Activated CD4-positive, alpha-beta memory T cell treated with anti-CD3 and anti-CD28 coated beads, Interleukin-2, amount 10 ng/mL, durations not matched to agents 7 days and 5 days (primary cell): ENCODE measurements at places on chromosomes 5 and 9. TPM values are rescaled to one million over a fixed set of nuclear protein-coding genes. Genes with fewer than 3 reads are reported as not detected.

GRCh38 chr5:180555168-180555921 is 36.0 kb downstream of the SCGB3A1 start:
- no peak overlapping the region for H3K4me3 ChIP-seq
- H3K27me3 ChIP-seq = no peaks in the 10 kb centered on the region
- peaks cover 10% of the 10 kb centered on the region for H3K4me1 ChIP-seq
- H3K27ac ChIP-seq = no peak overlapping the region

DNA sequence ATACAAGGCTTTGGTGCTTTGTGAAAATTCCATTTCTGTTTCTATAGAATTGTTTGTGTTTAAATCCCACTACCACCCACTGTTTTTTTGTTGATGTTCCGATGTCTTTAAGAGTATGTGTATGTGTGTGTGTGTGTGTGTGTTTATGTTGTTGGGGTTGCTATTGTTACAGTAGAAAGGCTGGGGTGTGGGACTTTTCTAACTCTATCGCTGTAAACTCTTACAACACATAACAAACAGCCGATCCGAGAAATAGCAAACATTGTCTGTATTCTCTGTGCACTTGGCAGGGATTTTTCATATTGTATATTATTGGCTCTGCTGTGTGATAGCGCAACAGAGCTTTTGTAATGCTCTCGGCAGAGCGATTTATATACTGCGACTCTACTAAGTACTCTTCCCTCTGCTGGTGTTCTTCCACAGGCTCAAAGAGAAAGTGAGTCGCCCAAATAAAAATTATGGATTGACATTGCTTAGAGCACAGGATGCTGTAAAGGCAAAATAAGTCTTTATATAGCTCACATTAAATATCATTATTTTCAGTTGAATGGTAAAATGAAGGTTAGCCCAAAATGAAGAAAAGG is 492.2 kb upstream of the ARRDC3 start:
- H3K36me3 ChIP-seq = no peaks in the 10 kb centered on the region
- no peak for DNase-seq
- H3K4me1 ChIP-seq = no peaks in the 10 kb centered on the region

DNA sequence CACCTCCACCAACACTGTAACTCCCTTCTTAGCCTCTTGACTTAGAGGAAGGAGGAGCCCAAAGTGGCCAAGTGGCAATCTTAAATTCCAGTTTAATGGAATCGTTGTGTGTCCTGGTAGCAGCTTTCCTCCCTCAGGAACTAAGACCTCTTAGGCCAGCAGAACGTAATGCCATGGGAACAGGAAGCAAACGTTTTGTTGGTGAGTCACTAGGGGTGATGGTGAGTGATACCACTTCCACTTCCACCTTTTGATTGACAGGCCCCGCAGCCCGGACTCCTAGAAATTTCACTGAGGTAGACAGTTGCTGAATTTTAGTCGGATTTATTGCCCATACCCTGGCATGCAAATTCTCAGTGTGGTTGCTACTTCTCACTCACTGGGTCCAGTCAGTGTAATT is 94.2 kb upstream of the FBN2 start:
- no peak overlapping the region for H3K4me3 ChIP-seq
- H3K27me3 ChIP-seq = no peaks in the 10 kb centered on the region
- no peak overlapping the region for H3K27ac ChIP-seq
- no peak for DNase-seq
- no peaks in the 10 kb centered on the region for H3K36me3 ChIP-seq

GRCh38 chr9:1979741-1980367 is 35.3 kb upstream of the SMARCA2 start:
- no peaks in the 10 kb centered on the region for H3K27me3 ChIP-seq
- DNase-seq = no peak
- H3K36me3 ChIP-seq = no peaks in the 10 kb centered on the region
- H3K27ac ChIP-seq = no peak overlapping the region

- H3K36me3 ChIP-seq = peaks cover 77% of the 10 kb centered on the region
- DNase-seq = no peak
- H3K4me3 ChIP-seq = peak overlapping the region; percentile 57
- H3K4me1 ChIP-seq = peaks cover 92% of the 10 kb centered on the region
- peak overlapping the region; percentile 92 for H3K27ac ChIP-seq
Observed at GRCh38 chr9:89482056-89482851, 15.7 kb downstream of the SEMA4D start.

- H3K4me3 ChIP-seq = peak overlapping the region; percentile 73
- no peak overlapping the region for H3K27ac ChIP-seq
- H3K36me3 ChIP-seq = no peaks in the 10 kb centered on the region
- H3K4me1 ChIP-seq = peaks cover 3% of the 10 kb centered on the region
Observed at GRCh38 chr5:110727025-110727314, 499 bp upstream of the TMEM232 start.

DNA sequence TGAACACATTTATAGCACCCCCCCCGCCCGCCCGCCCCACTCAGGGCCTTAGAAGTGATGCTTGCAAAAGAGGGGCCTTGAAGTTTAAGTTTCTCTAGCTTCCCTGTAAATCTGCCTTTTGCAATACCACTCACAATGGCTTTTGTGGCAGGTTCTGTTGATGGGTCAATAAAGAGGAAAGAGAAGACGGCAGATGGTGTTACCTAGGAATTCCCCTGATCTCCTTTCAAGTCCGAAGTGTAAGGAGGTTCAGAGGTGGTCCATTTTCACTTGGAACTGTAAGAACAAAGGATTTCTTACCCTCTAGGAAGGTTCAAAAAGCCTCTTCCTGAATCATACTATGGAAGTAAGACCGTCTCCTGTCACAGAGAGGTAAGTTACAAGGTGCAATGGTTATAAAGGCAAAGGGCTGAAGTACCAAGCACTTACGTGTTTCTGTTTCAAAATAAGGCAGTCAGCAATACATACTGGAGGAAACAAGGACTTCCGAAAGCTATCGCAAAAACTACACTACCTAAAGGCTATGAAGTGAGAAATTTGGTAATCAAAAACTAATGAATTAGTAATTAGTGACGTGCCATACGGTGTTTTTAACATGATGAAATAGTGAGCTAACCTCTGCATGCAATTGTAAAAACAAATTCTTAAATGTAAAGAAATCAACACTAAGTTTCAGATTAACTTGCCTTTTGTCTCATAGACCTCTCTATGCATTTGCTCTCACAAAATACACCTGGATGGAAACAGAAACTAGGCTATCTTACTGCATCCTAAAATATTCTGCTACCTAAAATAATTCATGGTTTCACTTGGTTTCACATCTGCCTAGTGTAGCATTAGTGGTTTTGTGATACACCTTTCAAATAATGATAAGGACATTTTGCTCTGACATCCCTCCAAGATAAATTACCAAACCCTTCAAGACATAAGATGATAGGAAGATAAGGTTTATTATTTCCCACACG is 589.4 kb upstream of the FAM174A start:
- H3K4me3 ChIP-seq = no peak overlapping the region
- no peaks in the 10 kb centered on the region for H3K4me1 ChIP-seq
- H3K27ac ChIP-seq = no peak overlapping the region
- no peaks in the 10 kb centered on the region for H3K27me3 ChIP-seq

DNA sequence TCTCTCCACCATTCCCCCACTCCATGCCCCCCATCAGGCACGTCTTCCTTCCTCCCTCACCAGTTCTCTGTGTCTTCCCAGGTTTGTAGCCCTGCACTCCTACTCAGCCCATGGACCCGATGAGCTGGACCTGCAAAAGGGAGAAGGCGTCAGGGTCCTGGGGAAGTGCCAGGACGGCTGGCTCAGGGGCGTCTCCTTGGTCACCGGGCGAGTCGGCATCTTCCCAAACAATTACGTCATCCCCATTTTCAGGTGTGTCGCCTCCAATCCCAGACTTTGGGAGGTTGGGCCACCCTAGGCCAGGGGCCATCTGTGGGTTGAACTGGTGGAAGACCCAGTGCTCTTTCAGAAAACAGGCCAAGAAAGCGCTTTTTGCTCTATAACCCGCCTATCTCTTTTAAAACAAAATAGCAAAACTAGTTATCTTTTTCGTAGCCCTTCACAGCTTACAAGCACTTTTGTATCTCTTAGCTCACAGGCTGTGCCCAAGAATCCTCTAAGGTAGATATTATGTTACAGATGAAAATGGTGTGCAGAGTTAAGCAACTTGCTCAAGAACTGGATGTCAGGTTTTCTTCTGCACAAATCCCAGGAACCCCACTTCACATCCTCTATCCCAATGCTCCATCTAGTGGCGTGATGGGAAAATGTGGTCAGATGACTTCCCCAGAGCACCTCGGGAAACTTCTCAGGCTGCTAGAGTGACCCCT is 56.2 kb downstream of the PLAC8L1 start:
- H3K36me3 ChIP-seq = no peaks in the 10 kb centered on the region
- peaks cover 5% of the 10 kb centered on the region for H3K4me1 ChIP-seq
- no peak overlapping the region for H3K4me3 ChIP-seq
- DNase-seq = no peak
- H3K27me3 ChIP-seq = peaks cover 31% of the 10 kb centered on the region
- no peak overlapping the region for H3K27ac ChIP-seq

DNA sequence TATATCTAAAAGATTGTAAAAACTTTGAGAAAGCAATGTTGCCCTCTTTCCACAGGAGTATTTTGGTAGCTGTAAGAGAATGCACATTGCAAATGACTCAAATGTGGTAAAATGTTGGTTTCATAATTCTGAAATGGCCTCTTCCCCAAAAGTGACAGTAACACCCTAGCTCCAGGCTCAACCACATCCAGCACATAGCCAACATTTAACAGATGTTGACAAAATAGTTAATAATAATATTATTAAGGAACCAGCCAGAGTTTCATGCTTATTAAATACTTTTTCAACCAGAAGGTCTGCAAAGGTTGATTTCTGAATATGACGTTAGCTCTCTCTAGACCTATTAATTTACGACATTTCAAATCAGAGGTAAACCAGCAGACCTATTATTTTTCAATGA is 1.3 kb downstream of the ANXA1 start:
- no peaks in the 10 kb centered on the region for H3K27me3 ChIP-seq
- peak overlapping the region; percentile 88 for H3K4me3 ChIP-seq
- peaks cover 80% of the 10 kb centered on the region for H3K4me1 ChIP-seq

GRCh38 chr5:132380047-132380446 is 10.5 kb downstream of the SLC22A5 start:
- H3K36me3 ChIP-seq = no peaks in the 10 kb centered on the region
- no peak for DNase-seq
- no peaks in the 10 kb centered on the region for H3K4me1 ChIP-seq
- no peaks in the 10 kb centered on the region for H3K27me3 ChIP-seq

- DNase-seq = no peak
- no peaks in the 10 kb centered on the region for H3K36me3 ChIP-seq
- H3K4me1 ChIP-seq = no peaks in the 10 kb centered on the region
- no peak overlapping the region for H3K4me3 ChIP-seq
- H3K27me3 ChIP-seq = no peaks in the 10 kb centered on the region
Observed at GRCh38 chr9:135673941-135674340, 10.8 kb downstream of the LCN9 start.

DNA sequence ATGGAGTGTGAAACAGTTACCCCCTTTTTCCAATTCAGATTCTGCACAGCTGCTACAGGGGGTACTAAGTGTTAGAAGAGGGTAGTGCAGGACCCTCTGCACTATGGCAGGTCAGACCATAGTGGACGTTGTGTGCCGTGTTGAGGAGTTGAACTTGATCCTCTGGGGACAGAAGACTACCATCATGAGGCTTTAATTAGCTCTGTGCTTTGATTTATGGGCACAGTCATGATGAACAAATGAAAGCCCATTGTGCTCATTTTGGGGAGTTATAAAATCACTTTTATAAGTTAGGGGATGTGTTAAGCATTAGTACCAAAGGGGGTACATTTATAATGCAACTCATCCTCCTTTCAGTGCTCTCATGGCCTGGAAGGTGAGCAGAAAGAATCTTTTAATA is 62.7 kb downstream of the ZSWIM6 start:
- DNase-seq = no peak
- peaks cover 2% of the 10 kb centered on the region for H3K36me3 ChIP-seq
- no peak overlapping the region for H3K27ac ChIP-seq
- H3K4me1 ChIP-seq = no peaks in the 10 kb centered on the region
- no peak overlapping the region for H3K4me3 ChIP-seq

DNA sequence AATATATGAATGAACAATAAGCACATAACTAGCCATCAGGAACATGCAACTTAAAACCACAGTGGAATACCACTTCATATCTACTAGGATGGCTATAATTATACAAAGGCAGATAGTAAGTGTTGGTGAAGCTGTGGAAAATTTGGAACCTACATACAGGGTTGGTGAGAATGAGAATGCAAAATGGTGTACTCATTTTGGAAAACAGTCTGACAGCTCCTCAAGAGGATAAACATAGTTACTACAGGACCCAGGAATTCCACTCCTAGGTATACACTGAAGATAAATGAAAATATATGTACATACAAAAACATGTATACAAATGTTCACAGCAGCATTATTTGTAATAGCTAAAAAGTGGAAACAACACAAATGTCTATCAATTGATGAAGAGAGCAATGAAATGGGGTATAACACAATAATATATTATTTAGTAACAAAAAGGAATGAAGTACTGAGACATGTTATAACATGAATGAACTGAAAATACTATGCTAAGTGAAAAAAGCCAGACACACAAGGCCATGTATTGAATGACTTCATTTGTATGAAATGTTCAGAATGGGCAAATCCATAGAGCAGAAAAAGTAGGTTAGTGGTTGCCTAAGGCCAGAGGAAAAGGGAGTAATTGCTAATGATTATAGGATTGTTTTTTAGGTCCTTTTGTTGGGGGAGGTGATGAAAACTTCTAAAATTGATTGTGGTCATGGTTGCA is 31.2 kb upstream of the CDK5RAP2 start:
- no peaks in the 10 kb centered on the region for H3K27me3 ChIP-seq
- no peak overlapping the region for H3K27ac ChIP-seq
- DNase-seq = no peak
- no peak overlapping the region for H3K4me3 ChIP-seq
- H3K4me1 ChIP-seq = no peaks in the 10 kb centered on the region

- no peak for DNase-seq
- H3K4me3 ChIP-seq = no peak overlapping the region
- no peaks in the 10 kb centered on the region for H3K4me1 ChIP-seq
- no peak overlapping the region for H3K27ac ChIP-seq
Observed at GRCh38 chr5:165425594-165425993, 1920.2 kb downstream of the MAT2B start.

DNA sequence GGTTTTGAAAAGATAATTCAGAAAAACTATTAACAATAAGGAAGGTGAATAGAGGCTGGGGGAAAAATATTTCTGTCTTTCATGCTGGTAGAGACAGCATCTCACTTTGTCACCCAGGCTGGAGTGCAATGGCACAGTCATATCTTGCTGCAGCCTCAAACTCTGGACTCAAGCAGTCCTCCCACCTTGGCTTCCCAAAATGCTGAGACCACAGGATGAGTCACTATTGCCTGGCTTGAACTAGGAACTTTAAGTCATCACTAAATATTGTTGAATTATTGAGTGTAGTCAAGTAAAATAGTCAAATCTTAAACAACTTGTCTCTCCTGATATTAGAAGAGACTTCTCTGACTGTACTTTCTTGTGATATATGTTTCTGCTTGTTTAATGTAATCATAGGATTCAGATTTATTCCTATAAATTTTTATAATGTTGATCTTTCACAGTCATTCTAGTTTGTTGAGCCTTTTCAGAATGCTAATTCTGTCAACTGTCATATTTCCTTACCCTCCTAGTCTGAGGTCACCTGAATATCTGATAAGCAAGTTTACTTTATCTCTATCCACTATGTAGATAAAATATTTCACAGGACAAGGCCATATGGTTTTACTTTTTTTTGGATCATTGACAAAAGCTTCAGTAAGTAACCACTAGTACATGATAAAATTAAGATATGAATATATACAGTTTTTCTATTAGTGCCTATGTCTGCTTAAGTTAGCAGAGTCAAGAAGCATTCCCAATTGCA is 1696.5 kb downstream of the MAT2B start:
- H3K27me3 ChIP-seq = no peaks in the 10 kb centered on the region
- no peak for DNase-seq
- no peak overlapping the region for H3K4me3 ChIP-seq
- no peak overlapping the region for H3K27ac ChIP-seq
- no peaks in the 10 kb centered on the region for H3K4me1 ChIP-seq

Gene ORM2
- total RNA-seq = not detected

Gene SLC36A2
- not detected for total RNA-seq

Gene NDST1
- total RNA-seq = 0.13 TPM

Gene ADGRV1
- not detected for total RNA-seq
